ENCODE measurements at places on chromosomes 4 and X.

GRCh38 chr4:56261027-56261426 is 126.3 kb downstream of the AASDH start:
- no peak for DNase-seq

GRCh38 chrX:41026702-41027078 is 58.6 kb upstream of the USP9X start:
- no peak for DNase-seq

DNA sequence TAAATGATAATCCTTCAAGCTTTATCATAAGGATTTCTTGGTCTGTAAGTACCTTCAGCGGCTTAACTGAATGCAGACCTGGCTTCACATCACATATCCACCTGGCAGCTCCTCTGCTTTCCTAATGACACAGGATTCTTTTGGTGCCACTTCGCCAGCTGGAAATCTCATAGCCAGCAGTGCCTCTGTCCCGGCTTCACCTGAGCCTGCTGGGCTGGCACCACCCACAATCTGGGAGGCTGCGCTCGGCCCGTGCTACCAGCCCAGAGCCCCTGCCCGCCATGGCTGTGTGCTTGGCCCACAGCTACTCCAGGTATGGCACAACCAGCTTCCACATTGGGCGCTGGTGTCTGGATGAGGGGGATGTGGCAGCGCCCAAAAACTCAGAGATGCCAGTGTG is 37.4 kb downstream of the SPRY1 start:
- DNase-seq, result no peak

DNA sequence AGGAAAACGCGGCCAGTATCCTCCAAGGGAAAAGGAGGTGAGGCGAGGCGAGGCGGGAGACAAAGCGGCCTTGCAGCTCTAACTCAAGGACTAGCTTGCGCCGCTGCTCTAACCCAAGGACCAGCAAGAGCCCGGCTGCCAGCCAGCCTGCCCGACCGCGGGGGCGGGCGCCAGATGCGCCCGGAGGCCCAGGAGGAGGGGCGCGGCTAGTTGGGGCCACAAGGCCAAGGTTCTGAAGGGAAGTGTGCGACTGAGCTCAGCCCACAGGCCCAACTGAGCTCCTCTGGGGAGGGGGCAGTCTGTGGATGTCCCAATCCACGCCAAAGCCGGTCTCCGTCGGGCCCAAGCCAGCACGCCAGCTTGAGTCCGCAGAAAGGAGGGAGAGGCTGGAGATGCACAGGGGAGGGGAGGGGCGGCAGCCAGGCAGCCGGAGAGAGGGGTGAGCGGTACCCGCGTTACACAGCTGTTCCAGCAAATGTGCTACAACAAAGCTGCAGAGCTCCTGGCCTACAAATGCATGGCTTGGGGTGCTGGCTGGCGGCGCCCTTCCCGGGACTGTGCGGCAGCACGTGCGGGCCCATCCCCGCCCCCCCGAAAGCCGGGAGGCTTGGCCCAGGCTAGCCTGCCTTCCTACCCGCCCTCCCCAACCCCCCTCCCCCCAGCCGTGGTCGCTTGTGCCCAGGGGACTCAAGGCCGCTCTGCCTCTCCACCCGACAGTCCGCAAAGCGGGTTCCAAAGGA is 637 bp downstream of the AMER1 start:
- DNase-seq, result peak; percentile 8

GRCh38 chr4:165085946-165086345 is 26.7 kb downstream of the TMEM192 start:
- no peak for DNase-seq

GRCh38 chr4:150007512-150007911 is 70.7 kb upstream of the DCLK2 start:
- no peak for DNase-seq

DNA sequence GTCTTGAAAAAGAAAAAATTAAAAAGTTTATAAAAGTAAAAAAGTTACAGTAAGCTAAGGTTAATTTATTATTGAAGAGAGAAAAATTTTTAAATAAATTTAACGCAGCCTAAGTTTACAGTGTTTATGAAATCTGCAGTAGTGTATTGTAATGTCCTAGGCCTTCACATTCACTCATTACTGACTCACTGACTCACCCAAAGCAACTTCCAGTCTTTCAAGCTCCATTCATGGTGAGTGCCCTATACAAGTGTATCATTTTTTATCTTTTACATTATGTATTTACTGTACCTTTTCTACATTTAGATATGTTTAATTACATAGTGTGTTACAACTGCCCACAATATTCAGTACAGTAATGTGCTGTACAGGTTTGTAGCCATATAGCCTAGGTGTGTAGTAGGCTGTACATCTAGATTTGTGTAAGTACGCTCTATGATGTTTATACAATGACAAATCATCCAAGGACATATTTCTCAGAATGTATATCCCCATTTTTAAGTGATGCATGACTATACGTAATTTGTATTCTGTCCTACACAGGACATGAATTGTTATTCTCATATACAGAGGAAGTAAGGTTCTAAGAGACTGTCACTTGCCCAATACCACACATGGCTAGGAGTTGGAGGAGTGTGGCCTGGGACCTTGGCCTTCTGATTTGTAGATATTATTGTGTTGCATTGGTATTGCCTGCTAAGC is 19.5 kb upstream of the PDCL2 start:
- DNase-seq, result no peak

- DNase-seq, result no peak
Measured at GRCh38 chr4:152686452-152687013, 6.7 kb upstream of the TMEM154 start.

GRCh38 chrX:136146614-136147314 is 569 bp upstream of the FHL1 start:
- DNase-seq, result no peak

- DNase-seq, result peak; percentile 2
Measured at GRCh38 chr4:67234296-67234695, 311.0 kb downstream of the CENPC start.

DNA sequence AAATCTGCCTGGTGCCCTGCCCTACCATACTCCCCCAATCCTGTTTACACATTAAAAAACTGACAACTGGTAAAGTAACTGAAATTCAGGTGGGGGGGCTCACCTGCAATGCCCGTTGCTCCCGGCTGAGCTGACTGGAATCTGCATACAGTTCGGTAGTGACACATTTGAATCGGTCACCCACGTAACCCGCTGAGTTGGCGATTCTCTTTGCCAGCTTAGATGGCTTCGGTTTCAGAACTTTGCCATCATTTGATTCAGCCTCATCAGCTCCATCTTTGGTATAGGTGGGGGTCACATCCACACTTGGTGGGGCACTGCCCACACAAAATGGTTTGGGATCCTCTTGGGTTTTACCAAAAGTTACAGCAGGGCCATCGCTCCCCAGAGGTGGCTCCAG is 25.5 kb downstream of the BCOR start:
- DNase-seq, result no peak

GRCh38 chr4:109701566-109702410 is 1.5 kb downstream of the CASP6 start:
- DNase-seq, result no peak

GRCh38 chr4:80694171-80694570 is 336.3 kb upstream of the BMP3 start:
- DNase-seq, result no peak

GRCh38 chr4:108972613-108973283 is 209.9 kb upstream of the ETNPPL start:
- DNase-seq, result no peak

DNA sequence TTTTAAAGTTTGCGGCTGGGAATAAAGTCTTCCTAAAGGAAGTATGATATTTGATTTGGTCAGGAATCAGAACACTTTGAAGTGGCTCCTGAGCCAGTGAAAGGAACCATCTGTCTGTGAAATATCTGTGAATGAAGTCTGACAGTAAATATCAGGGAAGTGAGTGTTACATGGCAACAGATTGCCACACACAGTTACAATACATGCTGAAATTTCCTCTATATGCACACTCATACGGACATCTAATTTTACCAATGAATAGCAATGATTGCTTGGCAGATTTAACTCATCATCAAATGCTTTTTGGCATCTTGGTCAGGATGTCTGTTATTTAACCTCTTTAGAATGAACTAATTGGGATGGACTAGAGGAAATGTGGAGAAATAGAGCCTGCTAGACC is 1023.8 kb downstream of the FAT4 start:
- DNase-seq, result no peak

GRCh38 chr4:147057611-147058190 is 112.0 kb upstream of the TTC29 start:
- DNase-seq, result no peak

- DNase-seq, result no peak
Measured at GRCh38 chr4:106287353-106287969, 28.5 kb downstream of the TBCK start.

- peak; percentile 73 for DNase-seq
Measured at GRCh38 chrX:2848871-2849301, 20.2 kb downstream of the GYG2 start.

DNA sequence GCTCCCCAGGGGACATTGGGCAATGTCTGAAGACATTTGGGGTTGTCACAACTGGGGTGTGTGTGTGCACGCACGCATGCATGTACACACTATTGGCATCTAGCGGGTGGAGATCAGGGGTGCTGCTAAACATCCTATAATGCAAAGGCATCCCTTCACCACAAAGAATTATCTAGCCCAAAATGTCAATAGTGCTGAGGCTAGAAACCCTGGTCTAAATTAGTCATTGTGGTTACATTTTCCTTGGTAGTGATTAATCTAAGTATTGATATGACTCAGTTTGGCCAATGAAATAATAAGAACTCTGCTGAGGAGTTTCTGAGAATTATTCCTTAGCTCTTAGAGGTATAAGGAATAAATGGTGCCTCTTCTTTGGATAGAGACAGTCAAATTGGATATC is 200.2 kb downstream of the CLCN4 start:
- DNase-seq, result no peak

- DNase-seq, result no peak
Measured at GRCh38 chrX:45513042-45513441, 312.4 kb upstream of the DIPK2B start.

DNA sequence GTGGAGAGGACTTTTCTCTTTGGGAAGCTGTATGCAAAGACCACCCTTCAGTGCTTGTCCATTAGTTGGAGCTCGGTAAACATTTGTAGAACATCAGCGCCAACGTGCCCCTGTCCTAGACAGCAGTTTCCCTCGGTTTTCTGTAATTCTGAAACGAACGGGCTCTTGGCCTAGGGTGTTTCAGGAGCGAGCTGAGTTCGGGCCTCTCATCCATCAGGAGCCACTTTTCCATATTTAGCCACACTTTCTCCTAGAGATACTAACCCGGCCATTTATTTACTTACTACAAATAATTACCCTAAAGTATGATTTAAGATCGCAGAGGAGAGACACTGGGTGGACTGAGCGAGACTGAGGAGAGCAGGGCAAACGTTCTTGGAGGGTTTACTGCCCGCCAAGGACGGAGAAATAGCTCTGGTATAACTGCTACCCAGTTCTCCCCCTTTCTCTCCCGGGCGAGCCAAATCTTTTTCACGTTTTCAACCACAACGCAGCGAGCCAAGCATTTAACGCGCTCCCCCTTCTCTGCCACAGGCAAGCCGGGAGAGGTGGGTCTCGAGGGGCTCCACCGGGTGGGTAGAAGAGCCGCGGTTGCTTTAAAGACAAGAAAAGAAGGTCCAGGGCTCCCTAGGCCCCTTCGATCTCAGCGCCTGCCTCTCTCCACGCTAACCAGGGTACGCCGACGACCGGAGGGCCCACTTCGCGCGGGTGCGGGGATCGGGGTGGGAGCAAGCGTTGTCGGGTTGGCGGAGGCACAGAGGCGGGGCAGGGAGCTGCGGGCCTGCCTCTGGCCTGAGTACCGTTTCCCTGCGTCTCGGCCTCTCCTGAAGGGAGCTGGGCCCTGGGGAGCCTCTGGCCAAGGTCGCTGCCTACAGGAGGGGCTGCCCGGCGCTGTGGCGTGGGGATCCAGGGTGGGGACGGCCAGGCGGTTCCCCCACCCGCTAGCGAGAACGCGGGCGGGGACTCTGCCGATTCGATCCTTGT is 10.8 kb upstream of the PITX2 start:
- DNase-seq, result no peak

DNA sequence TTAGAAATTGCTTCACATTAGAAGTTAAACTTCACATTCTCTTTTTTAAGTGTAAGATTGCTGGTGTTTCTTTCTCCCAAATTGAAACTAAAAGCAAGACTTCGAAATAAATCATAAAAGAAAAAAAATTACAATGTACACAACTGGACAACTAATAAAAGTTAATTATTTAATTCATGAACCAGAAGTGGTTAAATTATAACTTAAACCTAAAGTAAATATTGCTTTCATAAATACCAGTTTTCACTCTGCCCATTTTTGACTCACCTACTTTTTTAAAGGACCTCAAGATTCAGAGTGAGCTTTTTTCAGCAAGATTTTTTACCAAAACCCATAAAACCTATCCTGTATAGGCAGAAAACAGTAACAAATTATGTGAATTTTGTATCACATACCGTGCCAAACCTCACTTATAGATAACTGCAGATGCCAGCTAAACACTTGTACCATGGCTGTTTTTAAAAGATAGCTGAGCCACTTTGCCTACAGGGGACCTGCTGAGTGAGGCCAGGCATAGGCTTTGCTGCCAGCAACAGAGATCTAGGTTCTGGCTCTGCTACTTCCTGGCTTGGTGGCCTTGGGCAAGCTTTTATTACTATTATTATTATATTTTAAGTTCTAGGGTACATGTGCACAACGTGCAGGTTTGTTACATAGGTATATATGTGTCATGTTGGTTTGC is 259.8 kb downstream of the NR3C2 start:
- DNase-seq, result no peak

GRCh38 chr4:153111426-153112040 is 92.7 kb upstream of the TRIM2 start:
- DNase-seq, result no peak

DNA sequence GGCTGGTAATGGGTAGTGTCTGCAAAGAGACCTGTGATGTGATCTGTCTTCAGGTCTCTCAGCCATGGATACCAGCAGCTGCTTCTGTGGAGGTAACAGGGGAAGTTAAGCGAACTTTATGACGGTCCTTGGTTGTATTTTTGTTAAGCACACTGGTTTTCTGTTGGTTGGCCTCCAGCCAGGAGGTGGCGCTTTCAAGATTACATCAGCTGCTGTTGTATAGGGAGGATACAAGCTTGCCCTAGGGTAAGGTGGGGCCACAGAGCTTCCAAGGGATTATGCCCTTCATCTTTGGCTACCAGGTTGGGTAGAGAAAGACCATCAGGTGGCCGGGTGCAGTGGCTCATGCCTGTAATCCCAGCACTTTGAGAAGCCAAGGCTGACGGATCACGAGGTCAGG is 834.2 kb upstream of the GALNTL6 start:
- DNase-seq, result no peak

- DNase-seq, result no peak
Measured at GRCh38 chr4:6408263-6408662, 64.2 kb downstream of the PPP2R2C start.

GRCh38 chr4:19259920-19260319 is 991.8 kb upstream of the SLIT2 start:
- no peak for DNase-seq

GRCh38 chrX:154091678-154092077 is 5.8 kb downstream of the MECP2 start:
- DNase-seq, result no peak
